CD4-positive, alpha-beta T cell treated with Interleukin-2 at 100 ng/mL for 4 hours (primary cell): ENCODE measurements at places on chromosomes 5 and 9.

DNA sequence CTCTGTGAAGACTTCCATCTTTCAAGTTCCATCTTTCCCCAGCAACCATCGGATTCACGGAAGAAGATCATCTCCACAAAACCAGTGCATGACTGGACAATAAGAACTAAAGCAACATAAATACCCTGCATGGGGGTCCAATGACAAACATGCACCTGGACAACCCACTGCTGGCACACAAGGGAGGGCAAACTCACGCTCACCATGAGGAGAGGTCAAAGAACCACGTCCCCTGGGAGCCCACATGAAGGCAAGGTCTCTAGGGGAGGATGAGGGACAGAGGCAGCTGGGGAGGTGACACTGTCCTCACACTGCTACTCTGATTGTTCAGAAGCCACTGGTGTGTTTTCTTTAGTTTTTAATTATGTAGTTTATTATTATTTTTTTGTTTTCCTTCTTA is 190.8 kb downstream of the MED10 start:
- no peak for DNase-seq

DNA sequence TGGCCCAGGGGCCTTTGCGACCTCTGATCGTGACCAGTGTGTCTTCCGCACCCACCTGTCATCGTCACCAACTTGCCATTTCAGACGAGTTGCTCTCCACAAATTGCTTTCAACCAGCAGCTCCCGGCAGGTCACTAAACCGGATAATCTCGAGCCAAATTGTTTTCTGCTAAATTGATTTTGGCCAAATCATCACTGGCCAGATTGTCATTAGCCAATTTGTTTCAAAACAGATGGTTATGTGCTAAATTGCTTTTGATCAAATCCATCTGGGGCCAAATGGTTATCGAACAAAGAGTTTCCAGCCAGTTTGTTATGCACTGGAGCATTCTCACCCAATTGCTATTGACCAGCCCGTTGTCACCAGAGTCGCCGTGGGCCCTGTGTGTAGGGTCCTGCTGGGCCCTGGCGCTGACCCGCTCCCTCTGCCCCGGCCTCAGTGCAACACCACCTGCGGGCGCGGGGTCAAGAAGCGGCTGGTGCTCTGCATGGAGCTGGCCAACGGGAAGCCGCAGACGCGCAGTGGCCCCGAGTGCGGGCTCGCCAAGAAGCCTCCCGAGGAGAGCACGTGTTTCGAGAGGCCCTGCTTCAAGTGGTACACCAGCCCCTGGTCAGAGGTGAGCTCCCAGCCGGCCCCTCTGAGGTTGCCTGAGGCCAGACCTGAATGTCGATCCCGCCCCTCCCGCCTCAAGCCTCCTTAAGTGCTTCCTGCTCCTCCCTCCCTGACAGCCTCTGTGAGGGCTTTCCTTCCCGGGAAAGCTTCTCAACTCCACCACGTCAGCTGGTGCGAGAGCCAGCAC is 35.6 kb downstream of the ADAMTSL2 start:
- DNase-seq: no peak

DNA sequence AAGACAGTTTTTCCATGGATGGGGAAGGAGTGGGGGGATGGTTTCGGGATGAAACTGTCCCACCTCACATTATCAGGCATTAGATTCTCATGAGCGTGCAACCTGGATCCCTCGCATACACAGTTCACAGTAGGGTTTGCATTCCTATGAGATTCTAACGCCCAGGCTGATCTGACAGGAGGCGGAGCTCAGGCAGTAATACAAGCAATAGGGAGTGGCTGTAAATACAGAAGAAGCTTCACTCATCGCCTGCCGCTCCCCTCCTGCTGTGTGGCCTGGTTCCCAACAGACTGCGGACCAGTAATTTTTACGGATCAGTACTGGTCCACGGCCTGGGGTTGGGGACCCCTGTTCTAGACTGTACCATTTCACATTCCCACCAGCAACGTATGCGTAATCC is 68.3 kb upstream of the OTULINL start:
- DNase-seq: no peak

DNA sequence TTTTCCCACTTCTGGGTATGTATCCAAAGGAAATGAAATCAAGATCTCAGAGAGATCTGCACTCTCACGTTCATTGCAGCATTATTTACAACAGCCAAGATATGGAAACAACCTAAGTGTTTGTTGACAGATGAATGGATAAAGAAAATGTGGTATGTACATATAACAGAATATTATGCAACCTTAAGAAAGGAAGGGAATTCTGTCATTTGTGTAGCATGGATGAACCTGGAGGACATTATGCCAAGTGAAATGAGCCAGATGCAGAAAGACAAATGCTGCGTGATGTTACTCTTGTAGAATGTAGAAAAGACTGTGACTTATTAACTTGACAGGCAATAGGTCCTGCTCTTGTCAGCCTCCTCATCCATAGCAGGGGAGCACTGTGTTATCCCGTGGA is 31.4 kb downstream of the PPARGC1B start:
- DNase-seq: no peak

DNA sequence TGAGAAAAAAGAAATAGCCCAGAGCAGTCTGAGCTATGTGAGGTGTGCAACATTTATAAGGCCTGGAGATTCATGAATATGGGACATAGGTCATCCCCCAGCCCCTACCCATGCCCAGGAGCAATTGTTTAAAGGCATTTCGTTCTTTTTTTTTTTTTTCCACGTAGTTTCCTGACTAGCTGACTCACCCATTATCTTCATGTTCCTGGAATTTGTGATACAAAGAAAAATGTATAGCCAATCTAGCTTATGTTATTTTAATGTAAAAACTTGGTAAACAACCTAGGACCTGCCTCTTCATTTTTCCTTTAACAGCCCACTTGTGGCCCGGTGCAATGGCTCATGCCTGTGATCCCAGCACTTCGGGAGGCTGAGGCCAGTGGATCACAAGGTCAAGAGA is 81.3 kb downstream of the OSTF1 start:
- DNase-seq: no peak

- no peak for DNase-seq
Observed at GRCh38 chr5:107389775-107390148, 281.0 kb downstream of the EFNA5 start.

GRCh38 chr9:32550150-32550561 is 2.0 kb upstream of the SMIM27 start:
- DNase-seq: peak; percentile 15

- no peak for DNase-seq
Observed at GRCh38 chr9:6687180-6687579, 41.7 kb upstream of the GLDC start.

DNA sequence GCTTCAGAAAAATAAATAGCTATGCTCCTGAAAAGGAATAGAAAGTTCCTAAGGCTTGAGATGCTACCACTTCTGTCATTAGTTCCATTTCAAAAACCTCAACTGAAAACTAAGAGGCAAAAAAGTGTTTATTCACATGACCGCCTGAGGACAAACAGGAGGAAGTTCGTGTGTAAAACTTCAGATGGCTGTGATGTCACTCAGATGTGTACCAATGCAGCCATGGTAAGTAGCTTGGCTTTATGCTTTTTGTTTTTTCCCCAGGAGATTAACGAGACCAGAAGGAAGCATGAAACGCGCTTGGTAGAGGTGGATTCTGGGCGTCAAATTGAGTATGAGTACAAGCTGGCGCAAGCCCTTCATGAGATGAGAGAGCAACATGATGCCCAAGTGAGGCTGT is 33.0 kb downstream of the LMNB1 start:
- DNase-seq: no peak

- no peak for DNase-seq
Observed at GRCh38 chr5:126070481-126070880, 352.7 kb upstream of the GRAMD2B start.

DNA sequence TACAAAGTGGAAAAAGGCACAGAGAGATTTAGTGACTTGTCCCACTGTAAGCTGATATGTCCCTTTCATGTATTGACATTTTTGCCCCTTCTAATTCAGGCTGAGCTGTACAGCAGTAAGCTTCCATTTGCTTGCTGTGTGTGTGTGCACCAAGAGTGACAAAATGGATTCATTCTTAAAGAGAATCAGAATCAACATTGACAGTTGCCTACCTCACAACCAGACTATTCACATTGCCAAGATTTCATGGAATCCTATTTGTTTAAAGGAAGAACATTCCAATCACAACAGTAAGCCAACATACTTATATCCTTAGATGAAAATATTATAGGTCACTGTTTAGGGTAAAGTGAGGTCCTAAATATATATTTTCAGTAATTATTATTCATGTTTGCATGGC is 102.6 kb downstream of the TMEM232 start:
- no peak for DNase-seq

GRCh38 chr9:112495614-112496013 is 9.0 kb downstream of the KIAA1958 start:
- no peak for DNase-seq

DNA sequence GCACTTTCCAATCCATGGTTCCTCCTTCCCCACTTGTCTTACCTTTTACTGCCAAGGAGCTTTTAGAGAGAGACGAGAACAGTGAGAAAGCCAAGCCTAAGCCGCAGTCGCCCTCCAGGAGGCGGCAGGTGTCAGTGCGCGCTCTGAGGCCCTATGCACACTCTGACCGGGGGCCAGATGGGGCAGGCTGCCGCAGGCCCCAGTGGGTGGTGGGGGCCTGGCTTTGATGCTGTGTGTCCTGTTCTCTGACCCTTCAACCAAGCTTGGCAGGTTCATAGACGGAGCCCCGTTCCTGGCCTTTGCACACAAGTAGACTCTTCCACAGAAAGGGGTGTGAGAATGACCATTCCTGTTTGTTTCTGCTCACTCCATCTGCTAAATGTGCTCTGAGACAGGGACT is 77.3 kb downstream of the WNK2 start:
- no peak for DNase-seq

- DNase-seq: peak; percentile 13
Observed at GRCh38 chr5:142845954-142846398, 75.8 kb downstream of the ARHGAP26 start.

- no peak for DNase-seq
Observed at GRCh38 chr9:95409650-95410426, 92.3 kb upstream of the FANCC start.

DNA sequence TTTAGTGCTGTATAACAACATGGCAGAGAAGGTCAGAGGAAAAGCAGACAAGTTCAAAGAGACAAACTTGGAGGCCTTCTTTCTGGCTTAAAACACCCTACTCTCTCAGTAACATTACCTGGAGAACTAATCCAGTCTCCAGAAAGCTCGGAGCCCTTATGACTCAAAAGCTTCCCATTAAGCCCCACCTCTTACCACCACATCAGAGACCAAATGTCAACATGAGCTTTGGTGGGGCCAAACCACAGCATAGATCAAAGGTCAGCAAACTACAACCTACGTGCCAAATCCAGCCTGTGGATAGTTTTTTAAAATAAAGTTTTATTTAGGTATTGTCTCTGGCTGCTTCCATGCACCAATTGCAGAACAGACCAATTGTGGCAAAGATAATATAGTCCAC is 589.9 kb downstream of the DNAH5 start:
- DNase-seq: no peak

DNA sequence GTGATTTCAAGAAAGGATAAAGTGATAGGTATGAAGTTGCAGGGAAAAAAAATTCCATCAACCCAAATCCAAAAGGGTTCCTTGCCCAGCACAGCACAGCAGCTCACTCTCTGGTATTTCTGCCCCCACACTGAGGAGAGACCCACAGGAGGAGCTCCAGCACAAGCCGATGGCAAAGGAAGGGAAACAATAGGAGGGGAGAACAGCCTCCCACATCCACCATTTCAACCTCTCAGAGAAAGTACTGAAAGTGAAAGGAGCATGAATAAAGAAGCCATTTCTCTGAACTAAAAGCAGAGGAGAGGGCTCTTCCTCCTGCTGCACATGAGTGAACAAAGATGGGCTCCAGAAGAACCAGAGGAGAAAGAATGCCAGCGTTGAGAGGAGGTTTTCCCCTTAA is 54.9 kb upstream of the ZSWIM6 start:
- DNase-seq: peak; percentile 10
